ENCODE measurements at places on chromosomes 6 and 20.
A peak's percentile ranks its signal among the peaks of the same experiment; 100 is the strongest.

GRCh38 chr6:75397656-75398465 lies 95.7 kb downstream of the FILIP1 start:
- DNase-seq = no peak

DNA sequence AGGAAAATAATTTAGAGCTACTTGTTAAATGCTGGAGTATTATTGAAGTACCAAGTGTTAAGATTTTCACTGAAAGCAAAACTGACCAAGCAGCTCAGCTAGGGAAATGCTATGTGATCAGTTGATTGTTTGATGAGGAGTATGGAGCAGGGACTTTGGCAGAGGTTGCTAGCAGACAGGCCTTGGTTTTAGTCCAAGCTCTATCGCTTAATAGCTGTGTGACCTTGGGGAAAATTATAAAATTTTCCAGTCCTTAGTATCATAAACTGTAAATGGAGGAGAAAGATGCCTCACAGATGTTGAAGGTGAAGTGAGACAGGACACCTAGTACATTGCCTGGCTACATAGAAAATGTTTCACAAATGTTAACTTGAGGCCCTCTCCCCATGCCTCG lies 136.6 kb downstream of the MTHFD1L start:
- DNase-seq = no peak

DNA sequence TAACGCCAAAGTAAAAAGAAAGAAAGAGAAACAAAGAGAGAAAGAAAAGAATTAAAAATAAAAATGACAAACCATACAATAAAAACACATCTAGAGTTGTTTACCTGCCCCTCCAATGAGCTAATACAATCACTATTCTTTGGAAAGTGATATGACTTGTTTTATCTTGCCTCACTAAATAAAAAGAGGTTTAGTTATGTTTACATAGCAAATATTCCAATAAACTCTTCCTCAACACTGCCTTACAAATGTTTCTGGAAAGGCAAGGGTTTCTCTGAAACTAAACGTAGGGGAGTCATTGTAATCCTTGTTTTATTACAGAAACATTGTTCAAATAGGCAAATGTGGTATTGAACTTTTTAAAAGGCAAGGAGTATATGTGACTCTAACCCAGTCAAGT lies 396.2 kb downstream of the EPM2A start:
- no peak for DNase-seq

DNA sequence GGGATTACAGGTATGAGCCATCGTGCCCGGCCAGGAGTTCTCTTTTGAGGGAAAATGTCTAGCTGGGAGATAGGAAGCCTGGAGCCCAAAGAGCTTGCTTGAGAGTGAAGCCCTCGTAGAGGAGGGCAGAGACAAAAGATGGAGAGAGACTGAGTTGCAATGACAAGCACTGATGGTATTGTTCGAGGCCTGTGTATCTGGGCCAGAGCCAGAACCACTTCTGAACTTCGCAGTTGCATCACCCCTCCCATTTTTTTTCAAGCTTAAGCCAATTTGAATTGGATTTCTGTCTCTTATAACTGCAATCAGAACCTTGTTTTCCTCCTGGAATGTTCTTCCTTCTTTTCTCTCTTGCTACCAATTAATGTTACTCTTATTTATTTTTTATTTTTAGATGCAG lies 83.1 kb downstream of the KCNB1 start:
- no peak for DNase-seq

DNA sequence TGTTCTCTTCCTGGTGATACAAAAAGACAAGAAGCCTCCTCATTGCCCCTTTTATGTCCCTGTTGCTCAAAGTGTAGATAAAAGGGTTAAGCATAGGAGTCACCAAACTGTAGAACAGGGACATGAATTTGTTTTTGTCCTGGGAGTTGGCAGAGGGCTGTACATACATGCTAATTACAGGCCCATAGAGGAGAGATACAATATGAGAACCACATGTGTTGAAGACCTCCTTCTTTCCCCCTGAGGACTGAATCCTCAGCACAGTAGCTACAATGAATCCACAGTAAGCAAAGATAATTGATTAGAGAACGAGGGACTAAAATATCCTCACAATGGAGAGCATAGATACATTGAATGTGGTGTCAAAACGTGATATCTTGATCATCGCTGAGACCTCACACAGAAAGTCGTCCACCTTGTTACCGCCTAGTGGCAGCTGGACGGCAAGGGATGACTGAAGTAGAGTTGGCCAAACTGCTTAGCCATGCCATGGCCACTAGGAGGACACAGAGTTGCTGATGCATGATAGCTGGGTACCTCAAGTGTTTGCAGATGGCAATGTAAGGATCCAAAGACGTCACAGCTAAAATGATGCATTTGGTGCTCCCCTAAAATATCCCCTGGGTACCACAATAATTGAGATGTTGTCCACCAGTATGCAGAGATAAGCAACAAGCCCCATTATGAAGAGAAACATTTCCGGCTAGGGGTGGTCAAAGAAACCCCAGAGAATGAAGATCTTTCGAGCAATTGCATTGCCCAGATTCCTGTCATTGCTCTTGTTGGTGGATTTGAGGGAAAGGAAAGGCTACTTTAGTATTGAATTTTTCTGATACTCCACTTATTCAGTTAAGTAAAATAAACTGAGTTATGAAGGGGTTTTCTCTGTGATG lies 15.0 kb downstream of the OR2B3 start:
- peak; percentile 24 for DNase-seq

- peak; percentile 56 for DNase-seq
Measured at GRCh38 chr20:23115822-23116221, 29.7 kb upstream of the CD93 start.

- DNase-seq = no peak
Measured at GRCh38 chr20:38253571-38253970, 7.0 kb downstream of the KIAA1755 start.

DNA sequence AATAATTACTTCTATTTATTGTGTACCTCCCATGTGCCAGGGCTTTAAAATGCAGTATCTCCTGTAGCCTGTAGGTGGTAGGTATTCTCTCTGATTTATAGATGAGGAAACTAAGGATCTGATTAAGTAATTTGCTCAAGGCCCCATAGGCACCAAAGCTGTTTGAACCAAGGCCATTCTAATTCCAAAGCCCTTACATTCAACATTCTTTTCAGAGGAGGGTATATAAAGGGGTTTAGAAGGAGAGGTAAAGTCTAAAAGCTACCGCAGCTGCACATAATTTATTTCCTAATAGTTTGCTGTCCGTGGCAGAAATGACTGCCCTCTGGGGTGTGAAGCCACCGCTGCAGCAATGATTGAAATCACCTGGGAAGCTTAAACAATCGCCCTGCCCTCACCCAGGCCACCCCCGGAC lies 95.0 kb upstream of the FAM8A1 start:
- no peak for DNase-seq

DNA sequence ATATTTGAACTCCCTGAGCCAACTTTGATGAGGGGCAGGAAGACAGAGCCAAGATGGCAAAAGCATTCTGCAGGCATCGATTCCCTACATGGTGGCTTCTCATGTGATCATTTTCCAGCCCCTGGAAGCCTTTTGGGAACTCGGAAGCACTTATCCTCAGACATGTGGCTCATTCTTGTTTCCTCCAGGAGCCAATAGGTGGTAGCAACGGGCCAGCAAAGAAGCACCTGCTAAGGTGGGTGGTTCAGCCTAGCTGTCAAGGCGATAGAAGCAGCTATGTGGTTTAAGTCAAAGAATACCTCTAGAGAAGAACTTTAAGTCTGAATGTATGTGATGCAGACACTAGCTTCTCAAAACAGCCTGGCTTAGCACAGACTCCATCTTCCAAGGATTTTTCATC lies 64.9 kb upstream of the PAX1 start:
- peak; percentile 22 for DNase-seq

DNA sequence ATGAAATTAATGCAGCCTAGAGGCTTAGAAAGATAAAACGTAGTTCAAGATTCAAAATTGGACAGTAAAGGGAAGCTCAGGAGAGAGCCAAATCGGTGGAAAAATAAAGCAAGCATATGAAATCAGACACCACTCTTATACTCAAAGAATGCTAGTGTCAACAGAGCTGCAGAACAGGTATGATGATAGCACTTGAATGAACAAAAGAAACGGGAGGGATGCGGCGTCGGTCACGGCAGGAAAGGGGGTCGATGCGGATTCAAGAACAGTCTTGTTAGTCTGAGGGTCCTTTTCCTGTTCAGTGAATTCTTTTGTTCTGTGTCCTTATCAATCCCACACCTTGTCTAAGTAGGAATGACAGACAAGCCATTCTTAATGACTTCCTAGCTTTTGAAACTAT lies 114.4 kb downstream of the FOXC1 start:
- DNase-seq = no peak

DNA sequence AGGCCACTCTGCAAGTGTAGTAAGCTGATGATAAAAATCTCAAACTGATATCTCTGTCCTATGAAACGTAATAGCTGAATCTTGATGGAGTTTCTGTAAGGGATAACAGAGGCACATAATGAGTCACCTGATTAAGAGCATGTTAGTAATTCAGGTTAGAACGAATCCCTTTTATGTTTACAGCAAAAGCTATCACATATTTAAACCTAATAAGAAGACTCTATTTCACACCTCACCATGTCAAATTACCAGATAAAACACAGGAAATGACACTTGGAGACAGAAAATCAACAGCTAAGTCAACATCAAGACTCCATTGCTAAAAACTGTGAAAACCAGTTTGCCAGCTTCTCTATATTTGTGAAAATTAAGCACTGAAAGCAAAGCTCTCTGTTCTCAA lies 11.8 kb downstream of the CST7 start:
- DNase-seq = no peak

- DNase-seq = peak; percentile 87
Measured at GRCh38 chr20:37406010-37406998, 60.4 kb downstream of the SRC start.

All from GM13977 (cell line).